Motor neuron (in vitro differentiated cells): ENCODE measurements at places on chromosomes 2 and 18. TPM values are rescaled to one million over a fixed set of nuclear protein-coding genes. Genes with fewer than 3 reads are reported as not detected.

The AAK1 gene
- 28.8 and 31.1 TPM in 2 replicates for total RNA-seq

The MBD2 gene
- 11.4 and 12.5 TPM in 2 replicates for total RNA-seq

The AOX1 gene
- total RNA-seq = 0.16 and 0.38 TPM in 2 replicates

The QPCT gene
- 0.76 and 1.7 TPM in 2 replicates for total RNA-seq

The RGPD3 gene
- total RNA-seq = 0.49 and 0.81 TPM in 2 replicates

The GNLY gene
- 0.46 TPM in 1 of 2 replicates, not detected in the other for total RNA-seq
